CD4-positive, alpha-beta T cell treated with Interleukin-17A for 4 hours (primary cell): ENCODE measurements at places on chromosomes 6 and 20.

- no peak for DNase-seq
These were observed 28.0 kb downstream of the OSBPL2 start for GRCh38 chr20:62266340-62266739.

- no peak for DNase-seq
These were observed 47.4 kb upstream of the FAM83D start for GRCh38 chr20:38878866-38879265.

DNA sequence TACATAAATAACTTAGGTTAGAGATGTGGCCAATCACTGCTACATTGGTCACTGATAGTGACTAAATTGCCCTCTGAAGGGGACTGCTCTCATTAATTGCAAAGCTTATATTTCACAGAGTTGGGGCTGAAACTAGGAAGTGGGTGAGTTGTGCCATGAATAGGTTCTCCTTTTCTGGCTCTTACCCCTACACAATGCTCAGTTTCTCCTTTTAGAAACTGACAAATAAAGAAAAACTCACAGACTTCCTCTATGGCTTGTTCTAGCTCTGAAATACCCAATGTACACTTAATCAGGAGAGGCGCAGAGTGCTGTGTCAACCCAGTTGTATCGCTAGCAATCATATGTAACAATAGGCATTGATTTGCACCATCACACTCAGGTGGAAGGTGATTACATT lies 41.2 kb upstream of the PROKR2 start:
- DNase-seq, result no peak

DNA sequence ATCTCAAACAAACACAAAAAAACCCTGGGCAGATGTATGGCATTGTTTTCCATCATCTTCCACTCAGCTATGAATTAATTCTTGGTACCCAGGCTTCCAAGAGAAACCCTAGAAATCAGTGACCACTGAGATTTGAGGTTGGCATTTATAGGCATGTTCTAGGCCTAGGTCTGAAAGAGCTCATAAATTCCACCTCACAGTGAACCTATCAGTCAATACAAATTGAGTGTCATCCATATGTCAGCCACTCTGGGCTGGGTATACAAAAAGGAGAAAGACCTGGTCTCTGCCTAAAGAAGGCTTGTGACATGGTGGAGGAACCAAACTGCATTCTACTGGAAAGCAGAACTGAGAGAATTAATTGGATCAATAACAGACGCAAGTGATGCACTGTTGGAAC lies 30.2 kb downstream of the C20orf173 start:
- DNase-seq, result no peak

GRCh38 chr6:22943327-22943726 lies 374.0 kb downstream of the HDGFL1 start:
- DNase-seq, result no peak

- no peak for DNase-seq
These were observed 117.3 kb downstream of the EYA2 start for GRCh38 chr20:47011984-47012383.

DNA sequence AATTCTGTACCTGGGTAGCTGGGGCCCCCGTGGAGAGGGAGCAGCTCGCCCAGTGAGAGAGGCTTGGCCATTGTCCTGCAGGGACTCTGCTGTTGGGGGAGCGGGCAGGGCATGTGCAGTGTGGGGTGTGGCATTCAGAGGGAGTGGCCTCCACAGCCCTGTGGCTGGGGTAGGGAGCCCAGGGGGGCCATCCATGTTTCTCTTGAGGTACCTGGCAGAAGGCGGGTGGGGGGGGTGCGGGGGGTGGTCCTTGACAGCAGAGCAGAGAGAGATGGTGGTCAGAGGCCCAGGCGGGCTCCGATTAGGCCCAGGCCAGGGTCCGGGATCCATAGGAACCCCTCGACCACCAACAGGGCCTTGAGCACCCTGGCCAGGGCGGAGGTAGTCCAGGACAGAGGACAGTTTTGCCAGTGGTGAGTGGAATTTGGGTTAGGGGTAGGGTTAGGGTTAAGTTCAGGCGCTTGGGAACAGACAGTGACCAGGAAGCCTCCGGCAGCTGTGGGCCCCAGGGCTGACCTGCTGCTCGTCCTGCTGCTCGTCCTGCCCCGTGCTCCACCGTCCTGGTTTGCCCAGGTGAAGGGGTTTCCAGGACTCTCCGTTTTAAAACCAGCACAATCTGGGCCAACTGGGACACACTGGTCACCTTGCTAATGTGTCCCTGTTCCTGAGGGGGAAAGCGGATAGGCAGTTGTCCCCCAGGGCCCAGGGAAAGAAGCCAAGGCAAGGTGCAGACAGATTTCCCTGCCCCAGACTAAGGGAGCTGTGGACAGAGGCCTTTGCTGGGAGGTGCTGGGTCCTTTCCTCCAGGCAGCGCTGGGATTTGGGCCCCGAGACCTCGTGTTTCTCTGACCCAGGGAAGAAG lies 24.8 kb upstream of the MYT1 start:
- DNase-seq, result no peak

GRCh38 chr20:32978009-32978335 lies 26.3 kb downstream of the SUN5 start:
- no peak for DNase-seq

DNA sequence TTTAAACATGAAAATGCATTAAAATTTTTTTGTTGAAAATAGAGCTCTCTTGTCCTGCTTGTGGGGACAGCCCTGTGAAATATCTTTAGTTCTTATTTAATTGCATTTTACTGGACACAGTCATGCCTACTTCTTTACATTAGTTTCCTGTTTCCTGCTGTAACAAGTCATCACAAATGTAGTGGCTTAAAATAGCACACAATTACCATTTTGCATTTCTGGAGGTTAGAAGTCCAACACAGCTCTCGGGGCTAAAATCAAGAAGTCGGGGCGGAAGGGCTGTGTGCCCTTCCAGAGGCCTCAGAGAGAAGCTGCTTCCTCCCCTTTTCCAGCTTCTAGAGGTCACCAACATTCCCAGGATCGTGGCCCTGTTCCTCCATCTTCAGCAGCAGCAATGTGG lies 29.4 kb downstream of the PNLDC1 start:
- DNase-seq, result no peak

DNA sequence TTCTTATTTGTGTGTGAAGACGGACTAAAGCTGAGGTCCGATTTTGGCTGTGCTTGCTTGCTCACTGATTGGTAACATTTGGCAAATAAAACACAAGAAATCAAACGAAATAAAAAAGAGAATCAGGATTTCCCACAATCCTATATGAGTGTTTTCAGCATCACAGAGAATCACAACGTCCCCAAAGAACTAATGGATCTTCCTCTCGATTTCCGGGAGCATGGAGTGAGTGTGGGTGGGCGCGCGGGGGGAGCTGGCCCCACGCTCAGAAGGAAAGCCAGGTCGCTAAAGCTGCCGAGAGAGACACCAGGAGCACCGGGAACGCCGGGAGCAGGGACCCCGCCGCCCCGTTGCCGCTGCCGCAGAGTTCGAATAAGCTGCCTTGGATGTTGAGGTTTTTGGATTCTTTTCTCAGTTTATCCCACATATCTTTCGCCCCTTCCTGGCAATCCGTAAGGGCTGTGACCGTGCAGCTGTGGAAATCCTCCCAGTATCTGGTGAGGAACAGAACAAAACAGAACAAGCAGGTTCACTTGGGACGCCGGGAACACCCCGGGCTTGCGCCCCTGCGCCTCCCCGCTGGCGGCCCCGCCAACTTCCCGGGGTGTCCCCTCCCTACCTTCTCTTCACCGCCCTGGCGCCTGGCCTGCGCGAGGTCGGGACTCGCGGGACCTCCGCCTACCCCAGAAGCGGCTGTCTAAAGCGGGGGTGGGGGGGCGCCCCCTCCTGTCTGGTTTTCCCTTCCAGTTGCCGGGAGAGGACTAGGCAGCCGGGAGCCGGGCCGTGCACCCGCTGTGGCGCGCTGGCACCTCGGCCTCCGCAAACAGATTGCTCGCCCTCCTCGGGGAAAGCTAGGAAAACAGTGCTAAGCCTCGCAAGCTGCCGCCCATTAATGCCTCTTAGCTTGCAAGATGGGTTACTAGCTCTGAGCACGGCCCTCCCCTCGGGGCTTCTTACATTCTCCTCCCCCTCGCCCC lies 7.7 kb downstream of the NRN1 start:
- no peak for DNase-seq

- no peak for DNase-seq
These were observed 21.8 kb upstream of the SRF start for GRCh38 chr6:43149265-43149664.

- no peak for DNase-seq
These were observed 1.3 kb downstream of the OXT start for GRCh38 chr20:3072530-3073250.

DNA sequence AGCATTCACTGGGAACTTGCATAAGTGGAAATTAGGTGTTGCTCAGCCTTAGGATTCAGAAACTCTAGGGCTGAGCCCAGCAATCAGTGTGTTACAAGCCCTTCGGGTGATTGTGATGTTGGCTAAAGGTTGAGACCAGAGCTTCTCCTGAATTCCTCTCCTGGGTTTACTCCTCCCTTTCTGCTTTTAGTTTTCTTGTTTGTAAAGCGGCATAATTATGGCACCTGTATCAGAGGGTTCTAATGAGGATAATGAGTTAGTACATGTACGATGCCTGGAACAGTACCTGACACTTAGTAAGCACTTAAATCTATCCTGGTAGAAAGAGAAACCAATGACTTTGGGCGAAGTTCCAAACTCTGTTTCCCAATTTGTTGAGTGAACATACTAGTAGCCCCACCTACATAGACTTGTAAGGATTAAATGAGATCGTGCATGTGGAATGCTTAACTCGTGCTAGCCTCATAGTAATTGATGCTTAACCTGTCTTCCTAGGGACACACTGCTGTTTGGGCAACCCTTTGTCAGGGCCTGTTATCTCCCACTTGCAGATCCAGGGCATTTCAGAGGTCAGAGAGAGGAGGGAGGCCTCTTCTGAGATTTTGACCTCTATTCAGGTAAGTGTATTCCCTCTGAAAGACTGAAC lies 932 bp upstream of the EZR start:
- no peak for DNase-seq

DNA sequence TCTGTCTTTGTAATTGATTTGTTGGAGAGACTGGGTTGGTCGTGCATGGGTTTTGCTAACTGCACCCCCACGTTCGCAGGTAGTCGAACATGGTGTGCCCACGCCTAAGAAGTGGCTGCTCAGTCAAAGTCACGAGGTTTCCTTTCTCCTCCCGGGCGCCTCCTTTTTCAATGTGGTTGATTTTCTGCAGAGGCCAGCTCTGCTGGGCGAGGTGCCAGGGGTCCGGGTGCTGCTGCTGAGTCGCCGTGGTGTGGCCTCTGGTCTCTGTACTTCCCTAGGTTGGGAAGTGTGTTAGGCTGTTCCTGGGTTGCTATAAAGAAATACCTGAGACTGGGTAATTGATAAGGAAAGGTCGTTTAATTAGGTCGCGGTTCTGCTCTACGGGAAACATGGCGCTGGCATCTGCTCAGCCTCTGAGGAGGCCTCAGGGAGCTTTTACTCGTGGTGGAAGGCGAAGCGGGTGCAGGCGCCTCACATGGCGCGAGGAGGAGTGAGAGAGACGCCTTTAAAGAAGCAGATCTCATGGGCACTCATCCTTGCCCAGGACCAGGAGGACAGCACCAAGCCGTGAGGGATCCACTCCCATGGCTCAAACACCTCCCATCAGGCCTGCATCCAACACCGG lies 14.1 kb downstream of the OSBPL2 start:
- DNase-seq, result no peak

DNA sequence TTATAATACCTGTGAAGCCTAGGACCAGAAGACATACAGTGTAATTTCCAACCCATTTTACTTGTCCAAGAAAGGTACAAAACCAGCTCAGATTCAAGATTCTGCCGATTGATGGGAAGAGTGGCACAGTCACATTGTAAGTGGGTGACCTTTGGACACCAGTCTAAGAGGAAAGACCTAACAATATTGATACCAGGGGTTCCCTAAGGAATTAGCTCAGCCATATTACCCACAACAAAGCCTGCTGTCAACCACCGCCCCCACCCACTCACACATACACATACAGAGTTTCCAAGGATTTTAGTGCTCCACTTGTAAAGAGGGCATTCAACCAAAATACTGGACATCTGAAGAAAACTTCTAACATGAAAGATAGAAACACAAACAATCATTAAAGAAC lies 27.9 kb upstream of the TMEM181 start:
- no peak for DNase-seq

DNA sequence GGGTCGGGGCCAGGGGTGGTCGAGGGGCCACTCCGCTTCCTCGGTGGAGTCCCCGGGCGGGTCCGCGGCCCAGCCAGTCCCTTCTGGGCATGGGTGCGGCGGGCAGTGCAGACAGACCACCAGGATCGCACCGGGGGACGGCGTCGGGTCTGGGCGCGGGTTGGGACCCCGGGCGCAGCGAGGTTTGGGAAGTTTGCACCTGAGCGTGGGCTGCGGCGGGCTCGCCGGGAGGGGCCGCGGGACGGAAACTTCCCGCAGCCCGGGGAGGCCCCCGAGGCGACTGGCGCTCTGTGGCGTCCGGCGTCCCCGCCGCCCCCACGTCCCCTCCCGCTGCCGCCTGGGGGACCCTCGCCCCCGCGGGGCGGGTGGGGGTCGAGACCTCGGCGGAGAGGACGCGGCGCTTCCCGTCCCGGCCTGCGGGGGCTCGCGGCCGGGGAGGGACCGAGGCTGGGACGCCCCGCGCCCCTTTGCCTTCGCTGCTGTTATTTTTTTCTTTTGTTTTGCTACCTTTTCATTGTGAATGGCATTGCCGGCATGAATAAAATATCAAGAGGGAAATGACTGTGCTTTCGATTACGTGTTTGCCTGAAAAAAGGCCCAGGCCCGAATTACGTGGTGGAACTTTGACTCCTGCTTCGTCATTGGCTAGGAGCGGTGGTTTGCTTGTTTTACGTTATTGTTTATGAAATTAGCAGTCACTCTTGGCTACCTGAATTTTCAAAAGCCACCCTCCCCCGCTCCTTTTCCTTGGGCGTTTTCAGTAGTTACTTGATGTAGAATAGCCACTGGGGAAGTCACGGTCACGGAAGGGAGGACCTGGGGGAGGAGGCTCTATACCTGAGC lies 703 bp downstream of the SNX9 start:
- DNase-seq, result peak; percentile 72

GRCh38 chr6:45483021-45483420 lies 105.3 kb upstream of the SUPT3H start:
- DNase-seq, result no peak

- DNase-seq, result no peak
These were observed 12.5 kb upstream of the PANK2 start for GRCh38 chr20:3876676-3877075.

GRCh38 chr20:35191419-35192117 lies 19.7 kb downstream of the PROCR start:
- DNase-seq, result no peak
